ENCODE measurements at places on chromosomes 6 and 20.

DNA sequence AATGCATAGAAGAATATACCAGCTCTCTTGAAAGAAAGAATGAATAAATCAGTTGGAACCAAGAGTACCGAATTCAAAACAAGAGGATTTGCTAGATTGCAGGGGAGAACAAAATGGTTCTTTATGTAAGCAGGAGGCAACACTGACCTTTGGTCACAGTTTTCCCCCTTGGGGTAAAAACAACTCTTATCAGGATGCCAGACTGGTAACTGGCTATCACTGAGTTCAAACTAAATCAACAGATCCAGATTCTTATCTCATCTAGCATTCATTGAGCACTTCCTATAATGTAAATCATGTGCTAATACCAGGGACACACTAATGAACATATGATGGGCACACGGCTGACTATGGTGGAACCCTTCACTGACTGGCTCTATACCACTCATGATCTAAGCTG, 4.8 kb upstream of the IL17F start:
- DNase-seq = no peak

- DNase-seq = no peak
Observed at GRCh38 chr6:108873251-108873650, 25.0 kb downstream of the ARMC2 start.

DNA sequence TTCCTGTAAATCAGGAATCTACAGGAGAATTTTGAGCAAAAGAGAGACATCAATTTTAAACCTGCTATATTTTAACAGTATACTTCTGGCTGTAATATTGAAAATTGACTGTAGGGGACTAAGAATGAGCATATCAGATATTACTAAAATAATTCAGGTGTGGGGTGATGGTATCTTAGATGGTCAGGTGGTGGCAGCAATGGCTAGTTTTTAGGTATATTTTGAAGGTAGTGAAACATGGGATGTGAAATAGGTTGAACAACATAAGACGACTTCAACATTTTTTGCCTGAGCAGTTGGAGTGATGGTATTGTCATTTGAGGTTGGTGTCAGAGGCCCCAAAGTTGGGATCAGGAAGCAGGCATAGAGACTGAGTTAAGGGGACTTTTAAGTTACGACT, 32.1 kb downstream of the FAM83B start:
- no peak for DNase-seq

- DNase-seq = no peak
Observed at GRCh38 chr20:49587111-49587570, 19.2 kb upstream of the PTGIS start.

DNA sequence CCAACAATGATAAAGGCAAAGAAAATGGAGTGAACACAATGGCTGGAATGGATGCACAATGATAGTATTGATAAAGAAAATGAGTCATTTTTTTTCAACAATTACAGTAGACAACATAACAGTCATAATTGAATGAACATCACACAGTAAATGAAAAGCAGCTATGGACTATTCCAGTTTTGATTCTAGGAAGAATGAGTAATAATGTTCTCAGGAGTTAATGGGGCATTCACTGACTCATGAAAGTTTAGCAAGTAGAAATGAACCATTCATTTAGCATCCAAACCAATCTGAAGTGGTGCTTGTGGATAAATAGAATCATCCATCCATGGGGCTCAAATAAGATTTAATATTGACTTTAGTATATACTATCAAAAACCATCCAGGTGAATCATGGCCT, 1029.5 kb upstream of the GJE1 start:
- no peak for DNase-seq

GRCh38 chr6:111444794-111445193, 38.2 kb downstream of the REV3L start:
- DNase-seq = no peak

DNA sequence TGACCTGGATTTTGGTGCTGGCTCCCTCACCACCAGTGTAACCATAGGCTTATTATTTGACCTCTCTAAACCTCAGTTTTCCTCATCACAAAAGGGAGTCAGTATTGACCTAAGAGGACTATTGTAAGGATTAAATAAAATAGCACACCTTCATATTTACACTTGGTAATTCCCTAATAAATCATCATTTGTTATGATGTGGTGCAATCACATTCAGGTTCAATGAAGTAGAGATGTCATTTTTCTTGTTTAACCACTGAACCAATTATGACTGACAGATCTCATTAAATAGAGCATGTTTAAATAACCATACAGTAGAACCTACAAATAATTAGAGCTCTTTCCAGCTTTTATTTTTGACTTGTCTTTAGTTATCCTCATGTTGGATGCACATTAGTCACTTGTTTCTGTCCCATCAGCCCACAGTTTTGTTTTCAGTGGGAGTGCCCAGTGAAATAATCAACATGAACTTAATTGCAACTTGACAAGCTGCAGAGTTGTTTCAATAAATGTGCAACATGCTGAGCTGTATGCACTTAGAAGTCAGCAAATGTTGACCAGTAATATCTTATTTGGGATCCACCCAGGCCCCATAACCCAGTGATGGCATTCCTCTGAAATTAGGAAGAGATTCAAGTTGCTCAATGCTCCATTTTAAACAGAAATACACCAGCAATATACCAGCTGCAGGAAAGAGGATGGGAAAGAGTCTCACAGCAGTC, 451.7 kb upstream of the MARCKS start:
- DNase-seq = no peak

GRCh38 chr6:129672881-129673631, 36.9 kb downstream of the ARHGAP18 start:
- DNase-seq = no peak

DNA sequence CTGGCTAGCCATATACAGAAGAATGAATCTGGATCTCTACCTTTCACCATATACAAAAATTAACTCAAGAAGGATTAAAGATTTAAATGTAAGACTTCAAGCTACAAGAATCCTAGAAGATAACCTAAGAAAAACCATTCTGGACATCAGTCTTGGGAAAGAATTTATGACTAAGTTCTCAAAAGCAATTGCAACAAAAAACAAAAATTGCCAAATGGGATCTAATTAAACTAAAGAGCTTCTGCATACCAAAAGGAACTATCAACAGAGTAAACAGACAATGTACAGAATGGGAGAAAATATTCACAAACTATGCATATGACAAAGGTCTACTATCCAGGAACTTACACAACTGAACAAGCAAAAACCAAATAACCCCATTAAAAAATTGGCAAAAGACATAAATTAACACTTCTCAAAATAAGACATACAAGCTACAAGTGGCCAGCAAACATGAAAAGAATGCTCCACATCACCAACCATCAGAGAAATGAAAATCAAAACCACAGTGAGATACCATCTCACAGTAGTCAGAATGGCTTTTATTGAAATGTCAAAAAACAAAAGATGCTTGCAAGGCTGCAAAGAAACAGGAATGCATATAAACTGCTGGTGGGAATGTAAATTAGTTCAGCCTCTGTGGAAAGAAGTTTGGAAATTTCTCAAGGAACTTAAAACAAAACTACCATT, 66.8 kb upstream of the RSPO3 start:
- no peak for DNase-seq

DNA sequence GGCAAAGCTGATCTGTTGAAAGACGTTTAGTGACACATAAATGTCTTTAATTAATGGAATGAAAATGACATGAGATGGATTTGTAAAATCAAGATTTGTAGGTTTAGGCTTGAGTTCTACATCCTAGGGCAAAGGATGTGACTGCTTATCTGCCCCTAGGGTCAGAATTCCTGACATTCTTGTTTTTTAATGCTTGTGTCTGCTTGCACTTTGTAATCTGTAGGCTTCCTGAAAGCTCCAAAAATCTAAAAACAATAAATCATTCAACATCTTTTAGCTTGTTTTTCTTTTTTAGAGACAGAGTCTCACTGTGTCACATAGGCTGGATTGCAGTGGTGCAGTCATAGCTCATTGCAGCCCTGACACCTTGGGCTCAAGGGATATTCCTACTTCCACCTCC, 107.9 kb upstream of the MLIP start:
- DNase-seq = no peak

DNA sequence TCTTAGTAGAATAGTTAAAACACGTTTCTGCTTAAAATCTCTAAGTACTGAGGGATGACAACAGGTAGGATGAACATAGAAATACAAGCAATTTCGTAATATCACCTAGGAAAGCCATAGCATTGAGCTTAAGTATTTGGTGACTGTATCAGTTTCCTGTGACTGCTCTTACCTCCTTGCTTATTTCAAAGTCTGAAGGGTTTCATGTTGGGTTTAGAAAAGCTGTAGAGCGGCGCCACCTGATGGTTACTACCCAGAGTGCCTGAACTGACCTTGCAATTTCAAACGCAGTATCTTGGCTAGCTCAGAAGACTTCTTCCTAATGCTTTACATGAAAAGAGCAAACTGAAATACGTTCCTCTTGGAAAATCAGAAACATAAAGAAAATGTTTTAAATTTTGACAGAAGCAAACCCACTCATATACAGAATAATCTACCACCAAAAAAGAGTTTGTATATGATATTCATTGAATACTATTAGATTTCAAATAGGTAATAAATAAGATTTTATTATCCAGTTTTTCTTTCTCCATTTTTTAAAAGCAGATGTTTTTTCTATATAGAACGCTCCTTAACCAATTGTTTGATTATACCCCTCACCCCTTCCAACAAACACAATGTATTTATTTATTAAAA, 82.3 kb upstream of the RIPOR2 start:
- no peak for DNase-seq

DNA sequence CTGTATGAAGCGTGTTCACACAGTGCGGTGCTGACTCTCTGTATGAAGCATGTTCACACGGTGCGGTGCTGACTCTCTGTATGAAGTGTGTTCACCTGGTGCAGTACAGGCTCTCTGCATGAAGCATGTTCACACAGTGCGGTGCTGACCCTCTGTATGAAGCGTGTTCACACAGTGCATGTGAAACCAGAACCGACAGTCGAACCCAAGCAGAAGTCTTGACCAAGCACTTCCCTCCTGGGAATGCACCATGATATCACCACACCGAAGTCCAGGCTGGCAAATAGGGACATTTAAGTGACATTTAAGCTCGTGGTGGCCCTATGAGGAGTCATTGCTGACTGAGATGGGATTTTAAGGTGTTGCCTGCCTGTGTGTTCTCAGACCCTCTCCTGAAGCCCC, 11.3 kb upstream of the SERPINB1 start:
- DNase-seq = no peak

- no peak for DNase-seq
Observed at GRCh38 chr6:142926177-142926493, 18.8 kb downstream of the HIVEP2 start.

GRCh38 chr6:3438190-3439167, 18.4 kb downstream of the SLC22A23 start:
- no peak for DNase-seq

DNA sequence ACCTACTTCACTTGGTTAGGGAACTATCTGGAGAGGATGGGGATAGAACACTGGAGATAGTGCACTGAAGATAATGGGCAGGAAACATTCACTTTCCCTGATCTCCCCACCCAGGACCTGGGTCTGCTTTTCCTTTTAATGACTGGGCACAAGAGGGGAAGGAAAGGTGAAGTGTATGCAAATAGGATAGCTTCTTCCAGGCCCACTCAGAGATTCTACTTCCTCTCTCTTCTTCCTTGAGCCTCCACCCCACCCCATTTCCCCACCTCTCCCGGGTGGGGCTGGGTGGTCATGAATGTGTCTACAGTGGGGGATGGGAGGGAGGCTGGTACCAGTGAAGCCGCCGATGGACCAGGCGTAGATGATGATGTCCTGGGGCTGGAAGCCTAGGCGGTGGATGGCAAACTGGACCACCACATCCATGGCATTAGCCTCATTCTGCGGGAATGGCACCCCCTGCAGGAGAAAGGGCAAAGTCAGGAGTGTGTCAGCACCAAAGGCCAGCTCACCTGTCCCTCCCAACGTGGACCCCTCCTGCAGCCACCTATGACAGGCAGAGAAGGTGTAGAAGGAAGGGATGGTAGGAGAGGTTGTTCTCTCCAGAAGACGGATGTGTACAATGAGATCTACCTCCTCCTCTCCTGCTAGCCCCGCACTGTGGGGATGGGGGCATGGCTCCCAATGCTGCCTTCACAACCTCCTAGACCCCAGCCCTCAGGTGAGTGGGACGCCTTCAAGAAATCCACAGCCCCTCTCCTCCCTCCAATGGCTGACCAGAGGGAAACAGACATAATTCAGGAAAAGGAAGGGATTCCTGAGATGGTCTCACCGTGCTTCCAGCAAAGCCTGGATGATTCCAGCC, 8.6 kb upstream of the LY6G5C start:
- no peak for DNase-seq

DNA sequence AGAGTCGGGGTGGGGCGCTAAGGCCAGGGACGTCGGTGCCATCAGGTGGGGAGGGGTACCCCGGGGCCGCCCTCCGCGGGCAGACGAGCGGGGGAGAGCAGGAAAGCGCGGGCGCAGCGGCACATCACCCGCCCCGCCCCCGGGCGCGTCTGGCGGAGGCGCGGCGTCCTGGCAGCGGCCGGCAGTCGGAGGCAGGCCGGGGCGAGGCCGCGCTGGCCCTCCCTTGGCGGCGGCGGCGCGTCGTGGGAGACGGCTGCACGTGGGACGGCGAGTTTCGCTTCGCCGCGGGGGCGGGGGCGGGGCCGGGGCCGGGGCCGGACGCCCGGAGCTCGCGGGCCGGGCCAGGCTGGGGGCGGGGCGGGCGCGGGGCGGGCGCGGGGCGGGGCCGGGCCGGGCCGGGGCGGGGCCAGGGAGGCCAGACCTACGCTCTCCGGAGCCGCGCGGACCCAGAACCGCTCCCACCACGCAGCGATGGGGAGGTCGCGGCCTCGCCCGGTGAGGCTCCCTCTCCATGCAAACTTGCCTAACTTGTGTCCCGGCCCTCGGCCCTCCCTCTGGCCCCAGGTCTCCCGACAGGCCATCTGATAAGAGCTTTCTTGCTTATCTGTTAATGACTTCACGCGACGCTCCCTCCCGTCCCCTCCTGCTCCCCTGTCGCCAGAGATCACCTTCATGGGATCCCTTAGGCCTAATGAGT, 12.5 kb downstream of the ITPR3 start:
- peak; percentile 53 for DNase-seq

DNA sequence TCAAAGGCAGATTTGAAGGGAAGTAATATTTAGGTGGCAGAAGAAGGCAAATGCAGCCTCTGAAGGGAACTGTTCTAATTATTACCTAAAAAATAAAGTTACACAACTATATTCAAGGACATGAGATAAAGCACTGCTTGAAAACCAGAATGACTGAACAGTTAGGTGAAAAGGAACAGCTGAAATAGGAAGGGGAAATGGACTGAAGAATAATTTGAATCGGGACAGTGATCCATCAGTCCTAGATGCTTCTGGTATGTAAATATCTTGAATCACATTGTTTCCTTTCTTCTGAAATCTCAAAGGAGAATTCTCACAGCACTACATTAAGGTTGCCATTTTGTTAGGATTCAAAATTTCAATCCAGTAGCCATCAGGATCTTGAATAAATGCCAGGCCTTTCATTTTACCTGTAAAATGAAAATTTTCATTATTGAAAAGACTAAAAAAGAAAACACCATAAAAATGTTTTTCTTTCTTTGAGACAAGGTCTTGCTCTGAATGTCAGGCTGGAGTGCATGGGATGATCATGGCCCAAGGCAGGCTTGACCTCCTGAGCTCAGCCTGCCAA, 25.9 kb downstream of the GLO1 start:
- no peak for DNase-seq
